ENCODE measurements at places on chromosomes 6 and 20.

DNA sequence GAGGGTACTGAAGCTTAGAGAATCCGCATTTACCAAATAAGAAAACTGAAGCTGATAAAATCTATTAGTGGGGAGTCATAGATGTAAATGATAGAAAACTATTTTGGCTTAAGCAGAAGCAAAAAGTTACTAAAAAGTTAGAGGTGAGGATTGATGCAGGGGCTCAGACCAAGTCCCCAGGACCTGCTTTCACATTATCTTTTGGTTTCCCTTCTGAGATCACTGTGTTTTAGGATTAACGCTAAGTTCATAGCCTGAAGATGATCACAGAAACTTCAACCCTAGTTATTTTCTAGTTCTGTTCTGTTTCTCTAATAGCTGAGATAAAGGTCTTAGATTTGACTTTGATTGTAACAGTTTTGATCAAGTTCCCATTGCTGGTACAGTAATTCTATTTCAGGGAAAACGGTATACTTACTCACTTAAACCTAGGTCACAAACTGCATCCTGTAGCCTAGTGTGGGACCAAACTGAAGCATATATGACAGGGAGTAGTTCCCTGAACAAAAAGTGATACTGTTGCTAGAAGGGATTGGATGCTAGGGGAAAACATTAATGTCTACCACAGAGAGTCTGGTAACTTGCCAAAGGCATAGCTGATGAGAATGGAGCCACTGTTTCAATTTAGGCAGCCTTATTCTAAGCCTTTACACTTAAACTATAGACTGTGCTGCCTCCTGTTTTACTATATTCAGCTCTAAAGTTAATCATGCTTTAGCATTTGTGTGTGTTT is 13.1 kb downstream of the CYB5R4 start:
- DNase-seq: no peak

DNA sequence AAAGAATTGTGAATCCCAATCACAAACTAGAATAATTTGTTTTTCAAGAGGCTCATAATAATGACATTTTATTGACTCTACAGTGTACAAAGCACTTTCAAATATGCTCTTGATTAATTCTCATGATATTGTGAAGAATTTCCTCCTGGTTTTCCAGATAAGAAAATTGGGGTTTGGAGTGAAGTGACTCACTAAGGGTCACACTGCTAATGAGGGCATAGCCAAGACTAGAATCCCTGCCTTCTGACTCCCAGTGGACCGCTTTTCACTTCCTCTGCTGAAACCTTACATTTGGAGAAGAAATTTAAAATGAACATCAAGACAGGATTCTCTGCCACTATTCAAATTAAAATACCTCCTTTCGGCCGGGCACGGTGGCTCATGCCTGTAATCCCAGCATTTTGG is 38.3 kb upstream of the LTV1 start:
- no peak for DNase-seq

DNA sequence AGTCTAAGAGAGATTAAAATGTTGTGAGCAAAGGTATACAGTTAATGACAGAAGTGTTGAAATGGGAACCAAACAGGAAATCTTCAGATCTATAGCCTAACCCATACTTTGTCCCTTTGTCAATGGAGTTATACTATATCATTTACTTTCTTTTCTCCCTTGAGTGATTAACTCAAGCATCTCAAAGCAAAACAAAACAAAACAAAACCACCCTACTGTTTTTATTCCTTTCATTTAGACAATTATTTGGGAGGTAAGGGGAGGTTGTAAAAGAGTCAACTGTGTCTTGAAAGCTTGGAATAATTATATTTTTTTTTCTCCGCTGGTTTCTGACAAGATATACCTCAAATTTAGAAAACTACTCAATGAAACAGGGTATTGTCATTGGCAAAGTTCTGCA is 139.8 kb upstream of the HMGN3 start:
- DNase-seq: no peak

DNA sequence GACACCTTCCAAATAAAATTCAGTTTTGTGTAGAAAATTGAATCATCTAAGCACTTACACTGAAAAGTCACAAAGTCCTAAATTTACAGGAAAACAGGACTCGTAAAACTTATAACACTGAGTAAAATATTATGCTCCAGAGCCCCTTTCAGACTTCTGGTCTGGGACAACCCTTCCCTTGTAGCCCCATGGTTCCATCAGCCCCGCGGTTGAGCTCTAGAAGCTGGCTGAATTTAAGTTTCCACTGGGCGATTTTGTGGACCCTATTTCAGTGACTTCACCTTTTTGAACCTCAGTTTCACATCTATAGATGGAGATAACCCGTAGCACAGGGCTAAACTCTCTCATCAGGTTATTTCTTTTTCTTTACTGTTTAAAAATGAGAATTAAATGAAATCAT is 117.7 kb upstream of the BACH2 start:
- no peak for DNase-seq

- no peak for DNase-seq
These were observed 542.3 kb upstream of the JARID2 start for GRCh38 chr6:14703586-14703985.

DNA sequence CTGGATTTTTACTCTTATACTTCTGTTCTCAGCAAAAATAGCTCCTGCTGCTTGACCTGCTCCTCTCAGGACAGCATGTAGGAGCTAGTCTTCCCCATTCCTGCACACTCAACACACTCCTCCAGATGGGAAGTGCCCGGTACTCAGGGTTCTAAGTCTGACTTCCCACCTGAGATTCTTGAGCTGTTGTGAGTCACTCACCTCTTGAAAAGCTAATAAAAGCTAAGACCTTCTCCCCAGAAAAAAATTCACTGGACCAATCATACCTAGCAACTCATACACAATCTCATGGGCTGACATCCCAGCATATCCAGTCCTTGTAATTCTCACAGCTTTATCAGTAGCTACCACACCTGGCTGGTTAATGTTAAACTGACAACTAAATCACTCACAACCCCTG is 53.5 kb downstream of the TRPC4AP start:
- no peak for DNase-seq

GRCh38 chr6:163760860-163761259 is 346.3 kb downstream of the QKI start:
- DNase-seq: no peak

GRCh38 chr6:56091159-56091869 is 156.1 kb downstream of the COL21A1 start:
- no peak for DNase-seq

DNA sequence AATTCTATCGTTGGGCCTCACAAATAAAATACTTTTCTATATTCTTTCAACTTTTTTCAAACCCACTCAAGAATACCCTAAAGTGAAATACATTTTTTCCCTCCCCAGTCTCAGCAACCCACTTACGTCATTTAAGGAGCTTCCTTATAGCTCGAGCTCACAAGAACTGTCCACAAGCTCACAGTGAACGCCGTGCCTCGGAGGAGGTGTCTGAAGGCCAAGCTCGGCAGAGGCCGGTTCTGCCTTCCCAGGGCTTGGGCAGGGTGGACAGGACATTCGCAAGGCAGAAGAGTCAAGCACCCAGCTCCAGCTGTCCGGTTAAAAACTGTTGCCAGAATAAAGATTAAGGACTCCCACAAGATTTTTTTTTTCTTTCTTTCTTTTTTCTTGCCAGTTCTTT is 802.3 kb downstream of the QKI start:
- DNase-seq: no peak

DNA sequence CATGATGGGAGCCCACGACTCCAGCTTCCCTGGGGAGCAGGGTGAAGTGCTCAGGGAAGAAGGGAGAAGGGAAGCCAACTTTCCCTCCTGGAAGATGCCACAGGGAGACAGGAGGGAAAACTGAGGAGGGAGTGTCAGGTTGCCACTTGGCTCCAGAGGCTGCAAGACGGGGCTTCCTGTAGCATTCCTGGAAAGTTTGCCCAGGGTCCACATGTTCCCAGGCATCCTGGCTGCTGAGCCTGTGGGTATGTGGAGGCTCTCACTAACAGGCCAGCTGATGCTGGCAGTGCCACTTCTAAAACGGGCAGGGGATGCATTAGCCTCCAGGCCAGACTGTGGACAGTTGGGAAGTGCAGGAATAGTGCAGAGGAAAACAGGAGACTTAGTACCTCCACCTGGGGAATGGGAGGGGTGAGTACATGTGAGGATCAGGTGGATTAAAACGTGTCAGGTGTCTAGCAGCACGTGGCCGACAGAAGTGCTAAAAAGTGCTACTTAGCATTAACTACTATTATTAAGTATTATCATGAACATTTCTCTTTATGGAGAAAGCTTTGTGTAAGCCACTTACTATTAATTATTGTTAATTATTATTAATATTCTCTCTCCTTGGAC is 33.2 kb downstream of the BANF2 start:
- DNase-seq: no peak

DNA sequence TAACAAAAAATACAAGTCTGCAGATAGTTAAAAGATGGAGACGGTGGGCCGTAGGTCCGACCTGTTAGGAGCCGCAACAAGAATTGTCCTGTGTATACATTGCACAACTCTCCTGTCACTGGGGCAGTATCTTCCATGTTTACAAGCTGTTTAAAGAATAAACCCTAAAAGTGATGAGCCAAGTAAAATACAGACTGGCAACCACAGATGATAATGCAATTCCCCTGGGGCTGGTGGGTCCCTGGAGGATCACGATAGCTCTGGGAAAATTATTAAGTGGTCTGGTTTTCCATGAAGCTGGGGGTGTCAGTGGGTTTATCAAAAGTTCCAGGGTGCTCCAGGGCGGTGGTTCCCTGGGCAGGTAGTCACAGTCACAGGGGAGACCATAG is 8.1 kb upstream of the FAM50B start:
- no peak for DNase-seq

DNA sequence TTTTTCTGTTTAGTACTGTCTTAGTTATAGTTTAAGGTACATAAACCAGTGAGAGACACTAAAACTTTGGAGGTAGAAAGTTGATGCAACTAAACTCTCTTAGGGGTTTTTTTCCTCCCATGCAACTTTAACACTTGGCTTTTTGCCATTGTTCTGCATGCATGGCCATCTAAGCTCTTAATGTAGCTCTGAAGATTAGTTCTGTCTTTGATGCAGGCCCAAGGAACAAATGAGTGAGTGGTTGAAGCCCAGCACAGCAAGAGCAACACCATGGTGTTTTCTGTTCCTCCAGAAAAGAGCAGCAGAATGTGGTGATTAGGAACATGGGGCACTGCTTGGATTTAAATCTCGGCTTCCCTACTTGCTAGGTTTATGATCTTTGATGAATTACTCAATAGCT is 89.3 kb downstream of the L3MBTL3 start:
- DNase-seq: no peak

GRCh38 chr20:7497985-7498384 is 442.3 kb downstream of the HAO1 start:
- DNase-seq: no peak

DNA sequence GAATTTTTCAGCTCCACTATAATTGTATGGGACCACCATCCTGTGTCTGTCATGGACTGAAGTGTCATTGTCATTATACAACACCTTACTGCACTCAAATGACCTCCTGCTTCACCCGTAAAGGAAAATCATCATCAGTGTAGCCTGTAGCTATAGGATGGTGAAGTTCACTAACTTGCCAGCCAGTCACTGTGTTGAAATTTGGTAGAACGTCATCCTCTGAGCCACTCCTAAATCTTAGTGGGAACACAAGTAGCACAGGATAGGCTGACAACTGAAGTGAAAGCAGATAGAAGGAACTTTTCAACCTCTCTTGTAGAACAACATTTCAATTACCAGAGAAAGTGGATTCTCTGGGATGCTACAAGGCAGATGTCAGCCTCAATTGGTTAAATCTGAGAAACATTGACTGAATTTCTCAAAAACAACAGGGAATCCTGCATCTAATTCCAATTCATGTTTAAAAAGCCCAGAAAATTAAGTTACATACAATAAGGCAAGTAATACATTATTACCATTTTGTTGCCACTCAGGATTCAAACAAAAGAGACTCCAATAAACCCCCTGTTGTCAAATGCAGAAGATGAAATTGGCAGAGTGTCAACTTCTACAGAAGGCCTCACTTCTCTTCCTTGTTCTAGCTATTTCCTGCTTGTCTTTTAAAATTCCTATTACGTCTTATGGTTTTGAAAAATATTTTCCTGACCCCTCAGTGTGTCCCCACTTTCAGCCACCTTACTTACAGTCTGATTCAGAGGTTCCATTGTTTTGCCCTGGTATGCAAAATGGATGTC is 647.9 kb upstream of the AGPAT4 start:
- DNase-seq: no peak

DNA sequence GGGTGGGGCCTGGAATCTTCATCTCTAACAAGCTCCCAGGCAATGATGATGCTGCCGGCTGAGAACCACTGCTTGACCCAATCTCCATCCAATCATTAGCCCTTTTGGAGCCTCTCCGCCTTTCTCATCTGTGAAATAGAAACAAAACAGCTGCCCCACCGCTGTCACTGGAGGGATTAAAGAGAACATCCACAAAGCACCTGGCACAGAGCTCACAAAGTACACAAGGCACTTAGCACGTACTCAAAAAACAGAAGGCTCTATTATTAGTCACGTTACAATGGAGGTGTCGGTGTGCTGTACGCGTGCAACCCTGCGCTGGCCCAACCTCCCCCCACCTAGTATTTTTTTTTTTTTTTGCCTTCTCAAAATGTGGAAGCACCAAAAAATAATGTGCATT is 213.5 kb upstream of the ARID1B start:
- no peak for DNase-seq

DNA sequence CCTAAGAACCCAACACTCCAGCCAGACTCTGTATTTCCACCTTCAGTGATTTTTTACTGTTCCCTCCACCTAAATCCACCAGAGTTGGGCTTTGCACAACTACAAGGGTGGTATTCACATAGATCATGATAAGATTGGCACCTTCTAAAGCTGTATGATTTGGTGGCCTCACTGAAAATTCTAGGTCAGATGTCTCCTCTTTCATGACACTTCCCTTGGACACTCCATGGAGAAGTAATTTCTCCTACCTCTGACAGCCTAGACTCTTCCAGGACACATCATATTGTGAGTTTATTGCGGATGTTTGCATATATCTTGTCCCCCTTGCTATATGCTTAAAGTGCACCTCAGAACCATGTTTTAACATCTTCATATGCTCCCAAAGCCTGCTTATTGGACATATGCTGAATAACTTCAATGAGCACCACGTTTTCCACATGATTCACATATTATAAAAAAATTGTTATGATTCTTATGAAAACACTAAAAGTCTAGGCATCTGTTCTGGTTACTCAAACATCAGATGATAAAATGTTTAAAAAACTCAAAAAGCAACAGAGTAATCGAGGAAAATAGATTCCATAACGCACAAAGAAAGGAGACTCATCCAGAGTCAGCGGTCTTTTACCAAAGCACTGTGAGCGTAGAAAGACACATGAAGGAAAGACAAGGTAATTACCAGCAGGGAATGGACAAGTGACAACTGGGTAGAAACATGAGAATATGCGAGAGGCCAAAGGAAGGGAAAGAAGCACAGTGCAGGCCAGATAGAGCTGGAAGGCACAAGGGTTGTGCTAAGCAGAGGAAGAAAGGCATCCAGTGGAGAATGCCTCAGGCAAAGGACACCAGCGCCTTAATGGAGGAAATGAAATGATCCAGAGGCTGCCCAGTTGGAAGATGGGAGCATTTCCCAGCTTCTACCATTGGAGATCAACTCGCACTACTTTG is 46.5 kb downstream of the KIF16B start:
- DNase-seq: no peak

Measured in right forelimb (tissue), 1 donor.